ENCODE measurements at places on chromosomes 4 and X.
A peak's percentile ranks its signal among the peaks of the same experiment; 100 is the strongest.

DNA sequence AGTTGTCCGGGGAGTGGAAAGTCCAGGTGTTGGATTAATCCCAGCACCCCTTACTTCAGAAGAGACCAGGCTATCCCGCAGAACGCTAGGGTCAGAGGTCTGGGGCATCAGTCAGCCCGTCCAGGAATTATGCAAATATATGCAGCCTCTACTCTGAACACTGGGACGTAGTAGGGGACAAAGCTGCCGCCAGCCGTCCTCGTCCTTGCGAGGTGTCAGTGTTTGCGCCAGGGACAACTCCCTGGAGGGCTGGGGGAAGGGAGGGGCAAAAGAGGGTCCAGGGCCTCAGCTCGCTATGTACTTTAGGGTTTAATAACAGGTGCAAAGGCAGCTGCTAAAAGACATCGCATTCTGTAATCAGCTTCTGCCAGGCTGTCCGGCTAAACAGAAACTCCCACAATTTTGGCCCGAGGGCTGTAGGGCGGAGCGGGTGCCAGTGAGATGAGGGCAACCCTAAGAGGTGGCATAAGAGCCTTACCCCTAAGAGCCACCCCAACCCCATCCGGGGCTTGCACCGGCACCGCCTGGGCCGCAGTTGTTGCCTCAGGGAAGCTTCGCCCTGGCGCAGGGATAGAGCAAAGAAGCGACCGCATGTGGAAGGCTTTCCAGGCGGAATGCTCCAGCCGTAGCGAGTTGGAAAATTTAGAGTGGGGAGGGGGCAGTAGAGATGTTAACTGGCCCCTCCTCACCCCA is 8.4 kb downstream of the HAND2 start:
- DNase-seq = no peak

DNA sequence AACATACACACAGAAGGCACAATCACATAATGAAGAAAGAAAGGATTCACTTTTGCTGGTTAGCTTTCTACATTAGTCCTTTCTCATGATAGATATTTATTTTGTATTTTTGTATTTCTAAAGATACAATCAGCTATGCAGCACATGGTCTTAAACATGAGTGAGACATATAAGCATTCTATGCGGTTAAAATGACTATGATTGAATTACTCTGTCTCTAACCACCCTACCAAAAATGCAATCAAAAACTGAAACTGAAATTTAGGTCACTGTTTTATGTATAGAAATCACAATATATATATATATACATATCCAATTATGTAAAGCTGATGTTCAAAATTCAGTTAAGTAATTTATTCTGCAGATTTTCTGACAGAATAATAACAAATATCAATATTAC is 21.9 kb downstream of the CXXC4 start:
- DNase-seq = no peak

DNA sequence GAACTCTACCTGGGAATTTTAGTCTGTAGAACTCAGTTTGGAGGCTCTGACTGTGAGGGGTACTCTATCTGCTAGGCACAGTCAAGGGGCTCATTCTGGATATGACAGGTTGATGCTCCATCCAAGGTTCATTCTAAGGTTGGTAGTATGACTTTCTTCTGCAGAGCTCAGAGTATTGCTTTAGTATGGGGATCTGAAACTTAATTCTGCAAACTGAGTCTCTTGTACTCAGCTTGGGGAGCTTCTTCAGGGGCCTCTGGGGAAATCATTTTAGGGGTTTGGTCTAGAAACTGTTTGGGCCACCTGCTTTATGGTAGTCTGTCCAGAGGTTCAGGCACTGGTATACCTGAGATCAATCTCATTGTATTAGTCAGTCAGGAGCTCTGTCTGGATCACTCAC is 9.7 kb upstream of the TSR2 start:
- DNase-seq = no peak

GRCh38 chrX:98412058-98412457 is 1528.3 kb downstream of the RPA4 start:
- DNase-seq = no peak

DNA sequence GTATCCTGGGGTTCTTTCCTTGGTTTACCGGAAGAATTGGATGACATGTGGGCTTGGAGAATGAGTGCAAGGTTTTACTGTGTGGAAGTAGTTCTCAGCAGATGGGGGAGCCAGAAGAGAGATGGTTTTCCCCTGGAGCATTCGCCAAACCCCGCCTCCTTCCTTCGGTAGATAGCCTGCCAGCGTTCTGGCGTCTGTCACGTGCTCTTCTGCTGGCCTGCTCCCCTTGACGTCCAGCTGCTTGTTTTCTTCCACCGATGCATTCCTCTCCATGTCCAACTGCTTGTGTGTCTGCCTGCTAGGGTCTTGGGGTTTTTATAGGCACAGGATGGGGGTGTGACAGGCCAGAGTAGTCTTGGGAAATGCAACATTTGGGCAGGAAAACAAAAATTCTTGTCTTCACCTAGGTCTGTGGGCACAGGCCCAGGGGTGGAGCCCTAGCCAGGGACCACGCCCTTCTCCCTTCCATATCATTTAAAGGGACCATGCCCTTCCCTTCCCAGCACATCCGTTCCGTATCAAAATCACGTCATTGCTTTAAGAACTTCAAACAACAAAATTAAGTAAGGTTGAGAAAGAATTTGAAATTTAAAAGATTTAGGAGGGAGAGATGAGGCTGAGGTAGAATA is 538.7 kb upstream of the SMIM31 start:
- DNase-seq = no peak

- DNase-seq = peak; percentile 82
These were observed 54.8 kb downstream of the C4orf51 start for GRCh38 chr4:145734576-145735346.

DNA sequence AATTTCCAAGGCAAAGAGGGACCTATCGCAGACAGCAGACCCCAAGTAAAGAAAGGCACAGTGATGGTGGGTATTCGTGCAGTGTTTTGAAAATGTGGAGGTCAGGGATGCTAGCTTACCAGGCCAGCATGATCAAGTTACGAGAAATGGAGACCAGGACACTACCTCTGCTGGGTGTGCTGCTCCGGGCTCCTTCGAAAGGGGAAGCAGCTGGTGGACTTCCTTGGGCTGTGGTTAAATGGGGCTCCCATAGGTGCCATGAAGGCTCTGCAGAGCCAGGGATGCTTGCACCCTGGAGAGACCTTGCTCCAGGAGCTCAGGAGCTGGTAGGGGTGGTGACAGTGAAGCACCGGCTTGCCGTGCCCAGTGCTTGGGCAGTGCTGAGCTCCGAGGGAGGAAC is 68.8 kb downstream of the TBL1X start:
- DNase-seq = no peak

- no peak for DNase-seq
These were observed 57.1 kb upstream of the NKX1-1 start for GRCh38 chr4:1463088-1463926.

- peak; percentile 43 for DNase-seq
These were observed 62.8 kb downstream of the KCNIP4 start for GRCh38 chr4:21885770-21886169.

DNA sequence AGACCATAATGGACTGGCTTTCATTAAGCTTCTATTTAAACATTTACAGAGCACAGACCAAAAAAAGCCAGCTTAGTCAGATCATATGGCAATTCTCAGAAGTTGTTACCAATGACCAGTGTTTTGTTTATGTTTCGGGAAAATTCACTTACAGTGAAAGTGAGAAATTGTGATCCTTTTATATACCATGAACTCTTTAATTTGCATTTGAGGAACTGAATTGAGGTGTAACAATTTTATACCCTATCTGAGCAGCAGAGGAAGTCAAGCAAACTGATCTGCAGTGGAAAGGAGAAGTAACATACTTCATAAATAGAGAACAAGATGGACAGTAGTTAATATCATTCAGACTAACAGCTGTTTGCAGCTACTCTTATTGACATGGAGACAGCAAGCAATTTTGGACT is 97.1 kb downstream of the TMA16 start:
- DNase-seq = no peak

DNA sequence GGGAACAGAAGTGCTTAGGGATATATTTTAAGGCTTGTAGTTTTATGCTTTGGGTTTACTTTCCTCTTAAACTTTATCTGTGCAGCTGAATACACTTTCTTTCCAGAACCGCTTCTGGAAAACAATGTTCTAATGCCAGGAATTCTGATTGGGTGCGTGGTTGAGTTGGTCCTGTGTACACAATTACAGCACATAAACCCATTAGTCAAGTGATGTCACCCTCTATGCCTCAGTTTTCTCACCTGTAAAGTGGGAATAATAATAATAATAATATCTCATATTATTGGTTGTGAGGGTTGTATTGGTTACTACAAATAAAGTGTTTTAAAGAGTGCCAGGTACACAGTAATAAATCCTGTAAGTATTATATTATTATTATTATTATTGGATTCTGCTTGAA is 129.2 kb downstream of the MID1IP1 start:
- DNase-seq = no peak

GRCh38 chr4:52995360-52996030 is 133.4 kb downstream of the RASL11B start:
- DNase-seq = no peak

DNA sequence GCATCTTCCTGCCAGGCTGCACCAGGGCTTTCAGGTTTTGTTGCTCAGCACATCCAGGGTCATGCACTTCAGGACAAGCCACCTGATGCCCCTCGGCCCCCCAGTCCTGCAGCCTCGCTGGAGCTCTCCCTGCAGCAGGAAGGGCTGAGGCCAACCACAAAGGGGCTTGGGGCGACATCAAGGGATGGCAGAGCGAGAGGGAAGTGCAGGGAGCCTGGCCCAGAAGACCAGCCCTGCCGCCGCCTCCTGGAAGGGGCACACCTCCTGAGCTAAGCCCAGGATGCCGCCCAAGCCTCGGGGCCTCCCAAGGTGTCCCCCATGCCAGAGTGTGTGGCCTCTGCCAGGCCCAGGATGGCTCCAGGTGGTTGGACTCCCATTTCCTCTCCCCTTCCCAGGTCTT is 37.1 kb downstream of the TRMT44 start:
- DNase-seq = no peak

DNA sequence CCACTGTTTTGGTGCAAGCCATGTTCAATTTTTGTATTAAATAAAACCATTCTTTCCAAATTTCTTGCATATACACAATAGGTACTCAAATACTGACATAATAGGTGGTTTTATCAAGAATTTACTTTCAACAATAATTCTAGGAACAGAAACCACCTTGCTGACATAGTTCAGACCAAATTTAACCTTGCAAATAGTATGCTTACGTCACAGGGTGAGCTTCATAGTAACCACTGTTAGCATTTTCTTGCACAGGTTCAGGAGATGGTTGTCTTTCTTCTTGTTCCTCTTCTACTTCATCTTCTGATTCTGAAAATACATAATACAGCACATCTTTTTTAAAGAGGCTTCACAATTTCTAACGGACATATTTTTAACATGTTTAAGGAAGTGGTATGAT is 17.6 kb downstream of the G3BP2 start:
- DNase-seq = no peak

GRCh38 chr4:85788604-85789003 is 313.7 kb downstream of the ARHGAP24 start:
- DNase-seq = no peak

- DNase-seq = peak; percentile 2
These were observed 130.5 kb downstream of the CPEB2 start for GRCh38 chr4:15132739-15133138.

- no peak for DNase-seq
These were observed 258.1 kb downstream of the UNC5C start for GRCh38 chr4:95290702-95291101.

DNA sequence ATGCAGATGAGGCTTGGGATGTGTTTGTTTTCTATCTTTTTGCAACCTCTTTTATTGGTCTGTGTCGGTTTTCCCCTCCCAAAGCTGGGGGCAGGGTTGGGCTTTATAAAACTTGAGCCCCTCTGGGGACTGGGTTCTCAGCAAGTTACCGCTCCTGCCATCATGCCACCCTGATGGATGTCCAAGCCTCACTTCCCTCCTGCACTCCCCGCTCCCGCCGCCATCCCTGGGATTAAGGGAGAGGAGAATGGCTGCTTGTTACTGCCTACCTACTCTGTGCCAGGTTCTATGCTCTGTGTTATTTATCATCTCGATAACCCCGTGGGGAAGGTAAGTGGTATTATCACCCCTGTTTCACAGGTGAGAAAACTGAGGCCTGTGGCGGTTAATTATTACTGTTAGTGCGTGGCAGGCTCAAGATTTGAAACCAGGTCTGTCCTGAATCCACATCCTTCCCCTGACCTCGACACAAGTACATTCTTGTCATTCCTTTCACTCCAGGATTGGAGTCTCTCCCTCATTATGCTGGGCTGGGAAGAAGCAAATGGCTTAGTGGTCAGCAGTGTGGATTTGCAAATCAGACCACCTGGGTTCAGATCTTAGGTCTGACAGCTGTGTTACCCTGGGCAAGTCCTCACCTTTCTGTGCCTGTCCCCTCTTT is 4.5 kb downstream of the UBA1 start:
- no peak for DNase-seq

DNA sequence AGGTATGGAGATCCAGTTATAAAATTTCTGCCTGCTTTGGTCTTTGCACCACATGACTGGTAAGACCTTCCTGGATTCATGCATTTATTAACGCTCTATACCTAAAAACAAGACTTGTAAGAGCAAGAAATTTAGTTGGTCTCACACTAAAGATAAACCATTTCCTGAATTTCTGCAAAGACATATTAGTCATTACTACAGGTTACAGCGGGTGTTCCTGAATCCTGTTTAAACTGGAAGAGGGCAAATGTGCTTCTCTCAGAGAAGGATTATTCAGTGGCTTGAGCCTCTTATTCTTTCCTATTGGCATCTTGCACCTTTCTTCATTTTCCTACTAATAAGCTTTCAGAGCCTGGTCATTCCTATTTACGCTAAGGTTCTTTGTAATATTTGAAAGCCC is 397.6 kb upstream of the TENM3 start:
- DNase-seq = no peak

DNA sequence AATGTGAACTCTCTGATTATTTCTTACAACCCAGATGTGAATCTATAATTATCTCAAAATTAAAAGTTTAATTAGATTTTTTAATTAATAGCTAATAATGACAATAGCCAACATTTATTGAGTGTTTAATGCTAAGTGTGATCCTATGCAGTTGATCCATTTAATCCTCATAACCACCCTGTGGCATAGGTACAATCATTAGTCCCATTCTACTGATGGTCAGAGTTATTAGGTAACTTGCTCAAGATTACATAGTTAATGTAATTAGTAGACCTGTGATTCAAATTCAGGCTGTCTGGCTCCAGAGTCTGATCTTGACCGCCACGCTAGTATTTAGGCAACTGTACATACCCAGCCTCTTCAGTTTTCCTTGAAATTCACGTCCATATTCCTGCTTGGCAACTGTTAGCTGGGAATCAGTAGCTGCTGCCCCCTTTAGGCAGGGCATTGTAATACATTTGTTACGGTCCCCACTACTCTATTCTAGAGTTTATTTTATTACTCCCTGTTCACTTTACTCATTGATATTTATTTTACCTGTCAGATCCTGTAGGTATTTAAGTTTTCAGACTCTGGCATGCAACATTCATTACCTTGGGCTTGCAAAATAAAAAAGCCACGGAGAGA is 20.6 kb upstream of the TEC start:
- DNase-seq = peak; percentile 5

DNA sequence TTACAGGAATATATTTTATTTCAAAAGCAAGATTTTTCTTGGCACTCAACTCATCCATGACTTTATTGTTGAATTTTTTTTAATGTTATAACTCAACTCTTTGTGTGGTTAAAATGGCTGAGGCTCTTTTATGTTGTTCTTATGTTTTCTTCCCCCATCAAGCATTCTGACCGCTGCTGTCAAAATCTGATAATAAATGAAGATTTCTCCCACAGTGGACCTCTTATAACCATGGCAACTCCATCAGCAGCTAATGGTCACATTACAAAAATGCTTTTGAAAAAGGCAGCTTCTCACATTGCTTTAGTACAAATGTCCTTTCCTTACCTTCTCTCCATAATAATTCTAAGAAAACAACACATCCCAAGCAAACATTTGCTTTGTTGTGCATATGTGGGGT is 96.0 kb upstream of the ATOH1 start:
- DNase-seq = no peak
